AG04449 (cell line): ENCODE measurements at places on chromosomes 16 and 17.

GRCh38 chr16:69784586-69784985 lies 22.5 kb downstream of the WWP2 start:
- DNase-seq = no peak

GRCh38 chr17:39200070-39200879 lies at the start of gene RPL19:
TSS of gene RPL19 (plus strand) at chr17:39200283. CDS start at chr17:39200345, 62 bp downstream.
- DNase-seq = no peak

- no peak for DNase-seq
Measured at GRCh38 chr17:77318491-77319210, 177.9 kb downstream of the SEC14L1 start.

- DNase-seq = no peak
Measured at GRCh38 chr16:18062713-18063112, 273.8 kb downstream of the NPIPA8 start.

DNA sequence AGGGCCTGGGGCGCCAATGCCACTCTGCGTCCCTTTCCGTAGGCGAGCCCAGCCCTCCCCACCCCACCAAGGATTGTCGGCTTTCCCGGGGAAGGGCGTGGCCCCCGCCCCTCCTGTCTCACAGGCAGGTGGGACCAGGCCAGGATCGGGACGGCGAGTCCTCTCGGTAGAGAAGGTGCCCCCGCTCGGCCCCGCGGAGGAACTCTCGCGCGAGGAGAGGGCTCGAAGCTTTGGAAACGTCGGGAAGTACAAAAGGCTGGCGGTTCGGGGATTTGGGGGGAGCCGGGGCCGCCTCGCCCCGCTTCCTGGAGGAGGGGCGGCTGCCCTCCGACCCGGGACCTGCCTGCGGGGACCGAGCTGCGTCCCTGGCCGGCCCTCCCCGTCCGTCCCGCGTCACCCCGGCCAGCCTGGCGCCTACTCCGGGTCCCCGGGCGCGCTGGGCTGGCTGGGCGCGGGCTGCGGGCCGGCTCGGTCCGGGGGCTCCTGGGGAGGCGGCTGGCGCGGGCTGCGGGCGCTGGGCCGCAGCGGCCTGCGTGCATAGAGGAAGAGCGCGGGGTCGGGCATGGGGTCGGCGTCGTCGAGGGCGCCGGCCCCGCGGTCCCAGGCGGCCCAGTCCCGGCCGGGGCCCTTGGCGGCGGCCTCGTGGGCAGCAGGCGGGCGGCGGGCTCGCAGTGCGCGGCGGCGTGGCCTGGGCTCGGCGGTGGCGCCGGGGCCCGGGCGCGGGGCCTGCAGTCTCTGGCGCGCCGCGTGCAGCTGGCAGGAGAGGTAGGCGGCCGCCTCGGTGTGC lies 12.6 kb upstream of the CLUH start:
- DNase-seq = no peak

GRCh38 chr17:27993723-27994310 lies 48.7 kb upstream of the NLK start:
- DNase-seq = no peak
